ENCODE measurements at places on chromosomes 1 and 21. TPM values are rescaled to one million over a fixed set of nuclear protein-coding genes. Genes with fewer than 3 reads are reported as not detected.

Gene ASCL5
- not detected for total RNA-seq

GRCh38 chr1:17335821-17336710, 28.1 kb downstream of the PADI4 start:
- DNase-seq: peak; percentile 55

- DNase-seq: no peak
Observed at GRCh38 chr1:21702780-21703179, 33.6 kb upstream of the RAP1GAP start.

- DNase-seq: no peak
Observed at GRCh38 chr1:111571239-111571638, 48.4 kb upstream of the RAP1A start.

Gene CASZ1
- total RNA-seq: 0.41 TPM
